ENCODE measurements at places on chromosomes 13 and 19.

GRCh38 chr13:95510950-95511349, 41.6 kb upstream of the CLDN10 start:
- no peak for DNase-seq

DNA sequence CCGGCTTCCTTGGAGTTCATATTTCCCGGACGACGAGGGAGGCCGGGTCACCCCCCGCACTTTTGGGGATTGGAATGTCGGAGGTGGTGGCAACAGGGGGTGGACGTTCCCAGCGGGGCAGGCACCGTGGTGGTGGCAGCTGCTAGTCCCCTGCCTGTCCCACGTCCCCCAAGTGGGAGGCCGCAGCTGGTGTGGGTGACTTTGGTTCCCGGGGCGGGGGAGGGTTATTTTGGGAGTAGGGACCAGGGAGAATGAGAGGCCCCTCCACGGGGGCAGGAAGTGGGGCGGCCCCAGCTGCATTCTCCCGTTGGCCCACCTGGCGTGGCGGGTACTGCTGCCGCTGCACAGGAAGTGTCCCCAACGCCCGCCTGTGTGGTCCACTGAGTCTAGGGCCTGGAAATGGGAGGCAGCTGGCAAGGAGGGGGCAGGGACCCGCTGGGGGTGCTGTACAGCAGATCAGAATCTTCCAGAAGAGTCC, 11.1 kb upstream of the PLIN3 start:
- no peak for DNase-seq

GRCh38 chr13:85379433-85379832, 419.8 kb downstream of the SLITRK6 start:
- no peak for DNase-seq

DNA sequence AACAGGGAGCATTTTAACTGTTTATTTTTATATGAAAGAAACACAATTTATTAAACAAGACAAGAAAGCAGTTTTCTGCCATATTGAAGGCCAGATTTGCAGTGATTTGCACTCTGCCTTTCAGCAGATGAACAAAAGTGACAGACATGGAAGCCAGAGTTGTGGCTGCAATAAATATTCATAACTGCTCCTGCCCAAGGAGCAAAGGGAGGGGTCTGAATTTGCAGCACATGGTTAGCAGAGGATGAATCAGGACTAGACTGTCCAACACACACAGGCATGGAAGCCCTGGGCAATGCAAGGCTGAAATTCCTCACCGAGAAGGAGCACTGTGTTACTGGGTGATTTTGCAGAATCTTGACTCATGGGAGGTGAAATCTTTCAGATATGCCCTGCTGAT, 418.2 kb downstream of the DCT start:
- DNase-seq = no peak

DNA sequence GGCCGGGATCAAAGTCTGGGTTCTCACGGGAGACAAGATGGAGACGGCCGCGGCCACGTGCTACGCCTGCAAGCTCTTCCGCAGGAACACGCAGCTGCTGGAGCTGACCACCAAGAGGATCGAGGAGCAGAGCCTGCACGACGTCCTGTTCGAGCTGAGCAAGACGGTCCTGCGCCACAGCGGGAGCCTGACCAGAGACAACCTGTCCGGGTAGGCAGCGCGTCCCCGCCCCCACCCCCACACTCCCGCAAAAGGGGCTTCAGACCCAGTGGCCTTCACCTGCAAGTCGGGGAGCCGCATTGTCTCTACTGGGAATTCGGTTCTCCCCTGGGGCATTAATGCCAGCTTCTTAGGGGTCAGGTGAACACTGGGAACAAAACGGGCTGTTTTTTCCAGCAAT, 114.7 kb upstream of the MCF2L start:
- no peak for DNase-seq

DNA sequence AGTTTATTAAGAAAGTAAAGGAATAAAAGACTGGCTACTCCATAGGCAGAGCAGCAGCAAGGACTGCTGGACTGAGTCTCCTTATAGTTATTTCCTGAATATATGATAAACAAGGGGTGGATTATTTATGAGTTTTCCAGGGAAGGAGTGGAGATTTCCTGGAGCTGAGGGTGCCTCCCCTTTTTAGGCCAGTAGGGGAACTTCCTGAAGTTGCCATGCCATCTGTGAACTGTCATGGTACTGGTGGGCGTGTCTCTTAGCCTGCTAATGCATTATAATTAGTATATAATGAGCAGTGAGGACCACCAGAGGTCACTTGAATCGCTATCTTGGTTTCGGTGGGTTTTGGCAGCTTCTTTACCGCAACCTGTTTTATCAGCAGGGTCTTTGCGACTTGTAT, 13.5 kb downstream of the ZSCAN5A start:
- peak; percentile 71 for DNase-seq

DNA sequence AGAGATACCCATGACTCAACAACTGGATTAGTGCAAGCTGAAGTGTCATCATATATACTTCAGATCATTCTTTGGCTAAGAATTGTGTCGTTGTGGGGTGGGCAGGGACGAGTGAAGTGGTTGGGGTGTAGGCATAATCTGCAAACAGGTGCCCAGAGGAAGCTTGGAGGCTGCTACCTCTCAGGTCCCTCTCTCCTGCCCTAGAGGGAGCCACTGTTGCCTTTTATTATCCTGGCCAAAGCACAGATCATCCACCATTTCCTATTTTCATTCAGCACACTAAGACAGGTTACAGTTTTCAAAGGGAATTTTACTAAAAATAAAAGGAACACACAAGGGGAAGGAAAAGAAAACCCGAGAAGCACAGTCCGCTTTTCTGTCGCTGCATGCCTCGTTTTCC, 126.6 kb downstream of the HS6ST3 start:
- no peak for DNase-seq

- peak; percentile 6 for DNase-seq
Observed at GRCh38 chr19:18300930-18301717, 19.7 kb upstream of the JUND start.

DNA sequence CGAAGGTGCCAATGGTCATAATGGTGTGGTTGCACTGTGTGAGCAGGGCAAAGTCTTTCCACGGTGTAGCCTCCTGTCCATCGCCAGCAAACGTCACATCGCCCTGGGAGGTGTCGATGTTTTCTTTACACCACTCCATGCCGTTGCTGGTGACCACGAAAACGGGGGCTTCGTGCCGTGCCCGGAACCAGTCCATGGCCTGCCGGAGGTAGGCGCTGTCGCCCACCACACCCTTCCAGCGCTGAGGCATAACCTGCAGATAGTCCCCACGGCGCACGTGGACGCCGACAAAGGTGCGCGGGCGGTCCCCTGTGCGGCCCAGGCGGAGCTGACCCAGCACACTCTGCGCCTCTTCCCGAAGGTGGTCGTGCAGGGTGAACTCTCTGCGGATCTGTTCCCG, 2.1 kb downstream of the FUT1 start:
- no peak for DNase-seq

- no peak for DNase-seq
Observed at GRCh38 chr13:113937073-113937472, 36.8 kb downstream of the C13orf46 start.

DNA sequence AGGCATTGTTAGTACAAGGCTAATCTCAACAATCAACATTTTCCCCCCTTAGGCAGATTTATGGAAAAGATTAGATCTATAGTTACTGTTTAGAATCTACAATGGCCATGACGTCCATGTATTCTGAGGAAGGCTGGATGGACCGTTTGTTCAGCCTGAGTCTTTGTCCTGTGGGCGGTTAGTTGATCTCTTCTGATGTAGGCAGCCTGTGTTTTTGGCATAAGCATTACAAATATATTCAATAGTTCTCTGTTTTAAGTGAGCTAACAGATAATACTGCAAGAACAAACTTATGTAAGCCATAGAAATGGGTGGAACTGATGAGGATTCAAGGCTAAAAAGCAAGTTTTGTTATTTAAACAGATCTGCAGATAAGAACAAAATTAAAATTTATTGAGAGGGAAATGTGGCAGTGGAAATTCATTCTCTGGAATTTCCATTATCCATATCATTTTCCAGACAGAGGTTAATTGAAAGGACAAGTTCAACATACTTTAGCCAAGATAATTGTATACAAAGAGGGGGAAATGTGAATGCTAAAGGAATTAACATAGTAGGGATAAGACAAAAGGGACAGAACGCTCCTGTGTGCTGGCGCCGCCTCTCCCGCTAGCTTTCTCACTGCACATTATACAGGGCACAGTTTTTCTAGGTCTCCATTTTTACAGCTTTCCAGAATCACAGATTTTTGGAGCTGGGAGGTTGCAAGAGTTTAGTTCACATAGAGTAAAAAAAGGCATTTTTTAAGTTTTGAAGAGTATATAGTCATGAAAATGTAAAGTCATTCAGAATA, 48.6 kb downstream of the FAM124A start:
- DNase-seq = no peak

GRCh38 chr19:3114018-3114726, 20.0 kb downstream of the GNA11 start:
- DNase-seq = no peak

DNA sequence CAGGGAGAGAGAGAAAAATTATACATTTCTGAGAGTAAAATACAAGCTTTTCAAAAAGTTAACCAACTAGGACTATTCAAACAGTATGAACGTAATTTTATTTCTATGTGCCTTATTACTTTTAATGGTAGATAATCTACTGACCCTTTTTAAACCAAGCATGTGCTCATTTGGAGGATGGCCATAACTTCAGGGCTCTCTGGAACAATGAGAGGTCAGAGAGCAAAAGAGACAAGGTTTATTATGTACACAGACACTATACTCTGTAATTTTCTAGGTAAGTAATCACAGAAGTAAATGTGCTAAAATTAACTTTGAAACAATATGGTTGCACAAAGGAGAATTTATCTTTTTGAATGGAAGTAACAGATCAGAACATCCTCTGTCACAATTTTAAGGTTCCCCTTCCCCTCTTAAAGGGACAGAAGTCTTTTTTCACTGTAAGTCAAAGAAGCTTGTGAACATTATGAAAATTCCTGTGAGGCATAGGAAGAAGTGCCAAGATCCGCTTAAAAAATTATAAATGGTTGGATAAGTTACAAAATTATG, 1.0 kb downstream of the POSTN start:
- no peak for DNase-seq

- no peak for DNase-seq
Observed at GRCh38 chr13:50941146-50941545, 31.6 kb downstream of the RNASEH2B start.

All from hematopoietic multipotent progenitor cell treated with erythropoietin and hydrocortisone succinate and interleukin-3 and kit ligand, for 8 days (in vitro differentiated cells).